ENCODE measurements at places on chromosomes 7 and 10.

GRCh38 chr7:73354196-73354595 lies 26.2 kb downstream of the FKBP6 start:
- DNase-seq = no peak

DNA sequence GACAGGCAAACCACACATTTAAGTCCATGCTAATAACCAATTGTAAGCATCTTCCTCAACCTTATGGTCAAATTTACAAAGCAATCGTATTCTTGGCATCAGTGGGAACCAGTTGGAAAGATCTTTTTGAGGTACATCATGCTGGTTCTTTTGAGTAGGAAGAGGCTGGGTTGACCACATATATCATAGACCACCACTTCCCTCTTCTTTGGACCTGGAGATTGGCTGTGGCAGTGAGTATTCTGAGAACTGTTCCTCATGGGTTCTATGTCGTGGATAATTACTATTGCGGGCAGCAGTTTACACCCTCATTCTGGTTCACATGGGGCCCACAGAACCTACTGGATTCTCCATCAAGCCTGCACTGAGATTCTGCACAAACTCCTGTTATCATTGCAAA lies 35.5 kb upstream of the C1GALT1 start:
- DNase-seq = no peak

GRCh38 chr10:102616066-102616770 lies 28.1 kb upstream of the TRIM8 start:
- no peak for DNase-seq

- DNase-seq = no peak
Observed at GRCh38 chr10:13589316-13589715, 2.6 kb downstream of the PRPF18 start.

GRCh38 chr10:71347587-71348395 lies 28.7 kb downstream of the SLC29A3 start:
- DNase-seq = no peak

- DNase-seq = no peak
Observed at GRCh38 chr7:85114342-85114741, 72.5 kb downstream of the SEMA3D start.

DNA sequence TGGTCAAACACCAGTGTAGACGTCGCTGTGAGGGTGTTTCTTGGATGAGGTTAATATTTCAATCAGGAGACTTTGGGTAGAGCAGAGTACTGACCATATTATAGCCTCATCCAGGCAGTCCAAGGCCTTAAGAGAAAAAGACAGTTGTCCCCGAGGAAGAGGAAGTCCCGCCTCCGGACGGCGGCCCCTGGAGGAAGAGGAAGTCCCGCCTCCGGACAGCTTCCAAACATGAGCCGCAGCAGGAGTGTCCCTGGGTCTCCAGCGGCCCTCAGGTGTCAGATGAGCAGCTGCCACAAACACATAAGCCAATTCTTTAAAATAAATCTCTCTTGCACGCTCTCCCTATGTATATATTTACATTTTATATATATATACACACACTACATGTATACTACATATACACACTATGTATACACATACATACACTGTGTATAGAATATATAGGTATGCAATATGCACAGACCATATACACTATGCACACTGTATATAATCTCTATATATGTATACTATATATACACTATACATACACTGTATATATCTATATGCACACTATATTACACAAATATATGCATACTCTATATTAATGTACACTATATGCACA lies 37.5 kb downstream of the PWWP2B start:
- no peak for DNase-seq

- no peak for DNase-seq
Observed at GRCh38 chr7:85186521-85187241, at the start of gene SEMA3D. TSS of gene SEMA3D (minus strand) at chr7:85187056. CDS start at chr7:85121891, 65,165 bp downstream.

GRCh38 chr10:111203615-111204014 lies 126.8 kb downstream of the ADRA2A start:
- DNase-seq = no peak

DNA sequence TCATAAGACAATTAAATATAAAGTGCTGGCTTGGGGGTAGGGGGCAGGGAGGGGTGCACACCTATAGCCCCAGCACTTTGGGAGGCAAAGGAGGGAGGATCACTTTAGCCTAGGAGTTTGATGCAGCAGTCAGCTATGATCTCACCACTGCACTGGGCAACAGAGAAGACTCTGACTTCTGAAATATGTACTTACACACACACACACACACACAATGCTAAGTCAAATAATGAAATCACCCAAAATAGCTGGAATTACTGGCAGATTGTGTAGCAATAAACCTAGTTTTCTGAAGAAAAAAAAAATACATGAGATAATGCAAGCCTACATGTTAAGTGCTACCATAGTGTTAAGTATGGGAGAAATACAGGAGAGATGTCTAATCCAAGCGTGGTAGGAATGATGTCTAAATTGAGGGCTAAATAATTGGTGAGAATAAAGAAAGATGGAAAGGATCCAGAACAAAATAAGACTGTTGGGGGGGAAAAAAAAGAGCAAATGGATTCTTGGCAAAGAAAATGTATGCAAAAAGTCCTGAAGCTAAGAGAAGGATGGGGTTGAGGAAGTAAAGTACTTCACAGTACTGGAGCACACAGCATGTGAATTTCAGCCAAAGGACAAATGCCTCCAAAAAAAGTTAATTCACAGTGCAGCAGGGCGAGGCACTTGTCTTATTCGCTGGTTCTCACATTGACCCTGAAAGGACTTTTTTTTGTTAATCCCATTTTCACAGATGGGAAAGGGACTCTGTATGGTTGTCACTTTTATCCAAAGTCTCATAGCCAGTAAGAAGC lies 73.9 kb downstream of the IGF2BP3 start:
- DNase-seq = no peak

GRCh38 chr10:69583106-69583505 lies 9.9 kb upstream of the NEUROG3 start:
- no peak for DNase-seq

- no peak for DNase-seq
Observed at GRCh38 chr10:21144047-21144446, 246.9 kb upstream of the NEBL start.

DNA sequence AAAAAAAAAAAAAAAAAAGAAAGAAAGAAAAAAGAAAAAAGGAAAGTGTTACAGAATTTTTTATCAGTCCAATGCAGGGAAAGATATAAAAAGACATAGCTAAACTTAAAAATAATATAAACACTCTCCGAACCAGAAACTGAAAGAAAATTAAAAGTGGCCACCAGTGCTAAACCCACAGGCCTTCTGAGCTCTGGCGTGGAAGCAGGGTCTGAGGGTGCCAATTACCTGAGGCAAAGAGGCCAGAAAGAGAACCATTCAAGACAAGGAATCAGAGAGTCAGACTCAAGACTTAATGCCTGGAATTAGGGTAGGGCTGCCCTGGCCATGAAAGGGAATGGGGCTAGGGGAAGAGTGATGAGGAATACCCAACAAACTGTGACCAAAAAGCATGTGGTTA lies 36.9 kb upstream of the STARD3NL start:
- DNase-seq = no peak

DNA sequence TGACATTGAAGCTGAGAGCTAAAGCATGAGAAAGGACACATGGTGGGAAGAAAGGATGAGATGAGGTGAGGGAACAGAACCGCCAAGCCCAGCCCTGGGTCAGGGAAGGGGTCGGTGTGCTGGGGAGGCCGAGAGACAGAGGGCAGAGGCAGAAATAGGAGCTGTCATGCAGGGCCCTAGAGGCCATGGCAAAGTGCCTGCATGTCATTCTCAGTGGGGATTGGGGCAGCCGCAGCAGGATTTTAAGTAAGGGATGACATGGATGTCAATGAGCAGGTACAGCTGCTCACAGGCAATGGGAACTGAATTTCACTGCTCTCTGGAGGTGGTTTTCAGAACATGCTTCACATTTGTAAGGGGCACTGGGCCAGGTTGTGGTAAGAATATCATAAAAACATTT lies 227.4 kb downstream of the RAB11FIP2 start:
- no peak for DNase-seq

DNA sequence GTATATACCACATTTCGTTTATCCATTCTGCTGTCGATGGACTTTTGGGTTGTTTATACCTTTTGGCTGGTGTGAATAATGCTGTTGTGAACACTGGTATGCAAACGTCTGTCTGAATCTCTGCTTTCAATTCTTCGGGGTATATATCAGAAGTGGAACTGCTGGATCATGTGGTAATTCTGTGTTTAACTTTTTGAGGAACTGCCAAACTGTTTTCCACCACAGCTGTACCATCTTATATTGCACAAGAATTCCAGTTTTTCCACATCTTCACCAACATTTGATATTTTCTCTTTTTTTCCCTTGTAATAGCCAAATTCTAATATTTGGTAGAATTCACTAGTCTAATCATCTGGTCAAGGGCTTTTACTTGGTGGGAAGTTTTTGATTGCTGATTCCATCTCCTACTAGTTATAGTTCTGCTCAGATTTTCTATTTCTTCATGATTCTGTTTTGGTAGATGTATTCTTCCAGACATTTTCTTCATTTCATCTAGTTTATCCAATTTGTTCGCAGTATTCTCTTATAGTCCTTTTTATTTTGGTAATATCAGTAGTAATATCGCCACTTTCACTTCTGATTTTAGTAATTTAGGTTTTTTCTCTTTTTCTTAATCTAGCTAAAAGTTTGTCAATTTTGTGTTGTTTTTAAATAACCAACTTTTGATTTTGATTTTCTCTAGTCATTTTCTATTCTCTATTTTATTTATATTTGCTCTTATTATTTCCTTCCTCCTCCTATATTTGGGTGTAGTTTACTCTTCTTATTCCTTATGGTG lies 271.2 kb downstream of the ZEB1 start:
- no peak for DNase-seq

DNA sequence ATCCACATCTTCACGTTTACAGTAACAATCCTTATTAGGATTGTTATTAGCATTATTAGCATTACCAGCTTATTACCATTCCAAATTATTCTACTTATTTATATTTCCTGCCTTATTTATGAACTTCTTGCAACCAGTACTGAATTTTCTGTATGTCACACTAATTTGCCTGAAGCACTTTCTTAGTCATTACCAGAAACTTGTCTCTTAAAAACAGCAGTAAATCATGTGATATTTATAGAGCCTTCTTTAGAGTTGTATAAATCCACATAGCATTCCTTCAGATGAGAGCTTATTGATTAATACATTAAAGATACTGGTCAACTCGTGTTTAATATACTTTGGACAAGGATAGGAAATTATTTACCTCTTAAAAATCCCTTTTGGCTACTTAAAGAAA lies 618.6 kb downstream of the SUGCT start:
- DNase-seq = no peak

GRCh38 chr7:47007471-47007870 lies 574.4 kb downstream of the TNS3 start:
- no peak for DNase-seq

DNA sequence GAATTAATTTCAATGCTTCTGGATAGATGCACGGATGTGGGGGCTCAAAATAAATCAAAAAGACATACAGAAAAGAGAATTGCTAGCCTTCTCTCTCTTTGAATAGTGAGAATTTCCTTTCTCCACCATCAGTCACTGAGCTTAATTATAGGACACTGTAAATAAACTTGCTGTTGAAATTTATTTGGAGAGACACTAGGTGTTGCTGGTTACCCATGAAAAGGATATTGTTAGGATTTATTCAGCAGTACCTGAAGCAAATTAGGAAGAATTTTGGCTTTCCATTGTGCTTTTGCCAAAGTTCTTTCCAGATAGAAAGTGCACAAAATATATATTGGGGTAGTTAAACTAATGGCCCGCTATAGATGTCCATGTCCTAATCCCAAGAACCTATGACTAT lies 27.6 kb downstream of the GCC1 start:
- no peak for DNase-seq

GRCh38 chr7:72114129-72114528 lies 298.0 kb downstream of the CALN1 start:
- DNase-seq = no peak

Data from activated naive CD4-positive, alpha-beta T cell (primary cell).